ENCODE measurements at places on chromosomes 2 and 18.

GRCh38 chr2:150476809-150477302 is 10.6 kb downstream of the RND3 start:
- no peak for DNase-seq

- no peak for DNase-seq
Observed at GRCh38 chr2:134206573-134206972, 47.3 kb upstream of the MGAT5 start.

- DNase-seq: no peak
Observed at GRCh38 chr2:133705287-133705686, 137.0 kb upstream of the NCKAP5 start.

DNA sequence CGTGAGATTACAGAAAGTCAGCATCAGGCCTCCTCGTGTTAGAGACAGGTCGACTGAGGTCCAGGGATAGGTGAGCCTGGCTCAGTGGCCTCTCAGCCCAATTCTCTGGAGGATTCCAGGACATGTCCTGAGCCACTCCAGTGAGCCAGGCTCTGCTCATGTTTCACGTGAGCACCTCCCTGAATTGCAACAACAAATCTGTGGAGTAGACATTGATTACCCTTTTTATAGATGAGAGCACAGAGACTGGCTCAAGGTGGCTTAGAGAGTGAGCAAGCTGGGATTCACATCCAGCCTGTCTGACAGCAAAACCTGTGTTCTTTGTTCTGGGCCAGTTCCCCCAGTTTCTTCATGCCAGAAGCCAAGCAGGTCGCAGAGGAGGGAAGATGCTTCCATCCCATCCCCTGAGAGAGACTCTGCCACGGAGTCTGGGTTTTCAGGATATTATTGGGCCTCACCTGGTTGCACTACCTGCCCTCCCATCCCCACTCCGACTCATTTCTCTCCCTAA is 46.4 kb downstream of the HS1BP3 start:
- DNase-seq: no peak

DNA sequence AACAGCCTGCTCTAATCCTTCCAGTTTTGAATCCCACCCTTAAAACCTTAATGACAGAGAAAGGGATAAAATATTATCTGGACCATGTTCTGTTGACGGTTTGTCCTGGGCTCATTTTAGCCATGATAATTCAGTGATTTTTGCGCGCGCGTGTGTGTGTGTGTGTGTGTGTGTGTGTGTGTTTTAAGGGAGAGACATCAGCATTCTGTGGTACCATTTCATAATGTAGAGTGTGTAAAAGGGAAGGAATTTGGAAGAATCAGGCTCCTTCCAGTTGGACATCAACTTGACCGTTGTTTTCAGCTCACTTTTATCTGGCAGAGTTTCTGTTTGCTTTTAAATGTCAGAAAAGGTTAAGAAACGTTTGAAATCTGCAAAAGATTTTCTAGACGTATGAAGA is 535.5 kb downstream of the TNS1 start:
- no peak for DNase-seq

DNA sequence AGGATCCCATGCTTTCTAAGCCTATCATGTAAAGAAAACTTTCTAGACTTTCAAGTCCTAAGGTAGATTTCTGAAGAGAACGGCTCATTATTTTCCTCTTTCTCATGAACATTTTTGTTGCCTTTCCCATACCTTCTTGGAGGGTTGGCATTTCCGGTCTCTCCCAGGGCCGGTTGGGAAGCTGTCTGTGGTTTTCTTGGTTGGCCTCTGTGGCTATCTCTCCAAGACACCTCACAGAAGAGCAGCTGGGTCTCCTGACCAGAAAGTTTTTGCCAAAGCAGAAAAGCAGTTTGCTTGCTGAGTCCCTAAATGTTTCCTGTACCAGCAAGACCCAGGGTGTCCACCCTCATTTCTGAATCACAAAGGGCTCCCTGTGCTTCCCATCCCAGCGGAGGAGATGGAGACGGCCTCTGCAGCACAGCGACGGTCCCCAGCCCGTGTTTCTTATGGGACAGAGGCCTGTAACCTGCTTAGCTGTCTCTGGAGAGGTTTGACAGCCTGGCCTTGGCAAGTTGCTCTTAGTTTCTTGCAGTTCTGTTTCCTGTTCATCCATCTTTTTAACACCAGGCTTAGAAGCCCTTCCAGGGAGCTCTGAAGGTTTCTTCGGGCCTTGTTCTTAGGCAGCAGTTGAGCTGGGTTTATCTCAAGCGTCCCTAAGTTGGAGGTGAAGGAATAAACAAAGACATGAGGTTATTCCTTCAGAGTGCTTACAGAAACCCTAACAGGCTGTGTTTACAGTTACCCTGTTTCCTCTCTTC is 39.8 kb downstream of the GREB1 start:
- DNase-seq: no peak

- DNase-seq: peak; percentile 28
Observed at GRCh38 chr2:237154082-237154638, 68.5 kb downstream of the COPS8 start.

- DNase-seq: no peak
Observed at GRCh38 chr2:32264422-32265105, at the start of gene NLRC4. NLRC4 (minus strand) TSS chr2:32264886; CDS start chr2:32256775, 8,111 bp downstream.

DNA sequence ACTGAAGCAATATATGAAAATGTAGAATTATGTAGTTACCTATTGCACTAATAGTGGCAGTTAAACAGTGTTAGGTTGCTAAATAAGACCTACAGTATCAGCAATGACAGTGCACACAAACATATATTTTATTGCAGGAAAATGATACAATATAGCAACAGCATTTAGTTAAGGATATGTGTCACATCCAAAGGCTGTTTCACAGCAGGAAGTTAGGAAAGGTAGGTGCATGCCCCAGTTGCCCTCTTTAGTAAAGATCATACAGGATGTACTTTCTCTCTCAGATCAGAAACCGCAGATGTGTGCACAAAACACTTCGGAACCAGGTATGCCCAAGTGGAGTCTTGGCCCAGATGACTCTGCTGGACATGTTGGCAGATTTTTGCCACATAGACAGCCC is 444.1 kb downstream of the XIRP2 start:
- no peak for DNase-seq

GRCh38 chr2:222572264-222572721 is 83.6 kb downstream of the FARSB start:
- no peak for DNase-seq

GRCh38 chr2:224039770-224040440 is 819 bp upstream of the SERPINE2 start:
- DNase-seq: no peak

- no peak for DNase-seq
Observed at GRCh38 chr2:129252781-129253460, 726.5 kb upstream of the RAB6C start.

DNA sequence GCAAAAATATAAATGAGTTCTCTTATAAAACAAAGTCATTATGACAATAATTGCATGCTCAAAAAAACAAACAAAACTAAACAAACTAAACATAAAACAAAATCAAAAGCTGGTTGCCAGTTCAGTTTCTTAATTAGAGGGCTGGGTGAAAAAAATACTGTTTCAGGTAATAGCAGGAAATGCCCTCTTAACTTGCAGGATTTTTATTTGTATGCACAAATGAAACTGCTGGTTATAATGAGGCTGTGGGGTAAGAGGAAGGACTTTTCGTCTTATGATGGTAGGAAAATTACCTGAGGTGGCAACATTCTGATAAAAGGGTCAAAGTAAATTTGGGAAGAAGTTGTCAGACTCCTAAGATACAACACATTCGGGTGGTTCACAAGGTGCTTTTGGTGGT is 21.5 kb upstream of the CDKL4 start:
- DNase-seq: no peak

DNA sequence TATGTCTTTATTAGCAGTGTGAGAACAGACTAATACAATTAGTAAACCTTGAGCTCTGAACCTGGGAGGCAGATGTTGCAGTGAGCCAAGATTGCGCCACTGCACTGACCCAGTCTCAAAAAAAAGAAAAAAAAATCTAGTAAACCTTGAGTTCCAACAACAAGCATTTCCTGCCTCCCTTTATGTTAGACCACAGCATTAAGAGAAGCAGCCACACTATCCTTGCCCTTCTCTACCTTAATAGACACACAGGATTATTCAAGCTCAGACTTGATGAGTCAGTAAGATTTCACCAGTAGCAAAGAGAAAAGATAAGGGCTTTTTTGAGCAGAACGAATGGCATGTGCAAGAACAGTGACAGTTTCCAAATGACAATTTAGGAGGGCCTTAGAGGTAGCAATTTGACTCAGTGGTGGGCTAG is 18.0 kb upstream of the GLS start:
- DNase-seq: no peak

- DNase-seq: no peak
Observed at GRCh38 chr2:20381457-20381856, 30.8 kb upstream of the PUM2 start.

DNA sequence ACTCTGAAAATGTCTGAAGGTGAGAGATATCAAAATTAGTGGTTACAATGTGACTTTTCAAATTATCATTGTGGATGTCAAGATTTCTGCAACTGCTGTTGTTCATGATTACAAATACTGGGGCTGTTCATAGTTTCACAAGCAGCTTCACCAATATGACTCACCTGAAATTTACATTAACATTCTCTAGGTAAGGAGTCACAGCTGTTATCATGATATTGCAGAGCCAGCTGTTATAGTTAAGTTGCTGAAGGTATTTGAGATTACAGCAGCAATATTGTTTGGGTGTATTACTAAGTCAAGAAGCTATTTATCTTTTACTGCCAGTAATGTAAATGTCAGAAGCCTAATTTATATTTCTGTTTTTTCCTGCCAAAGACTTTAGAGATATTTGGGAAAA is 140.0 kb downstream of the MC4R start:
- no peak for DNase-seq

GRCh38 chr2:223558970-223559369 is 43.2 kb downstream of the SCG2 start:
- no peak for DNase-seq

DNA sequence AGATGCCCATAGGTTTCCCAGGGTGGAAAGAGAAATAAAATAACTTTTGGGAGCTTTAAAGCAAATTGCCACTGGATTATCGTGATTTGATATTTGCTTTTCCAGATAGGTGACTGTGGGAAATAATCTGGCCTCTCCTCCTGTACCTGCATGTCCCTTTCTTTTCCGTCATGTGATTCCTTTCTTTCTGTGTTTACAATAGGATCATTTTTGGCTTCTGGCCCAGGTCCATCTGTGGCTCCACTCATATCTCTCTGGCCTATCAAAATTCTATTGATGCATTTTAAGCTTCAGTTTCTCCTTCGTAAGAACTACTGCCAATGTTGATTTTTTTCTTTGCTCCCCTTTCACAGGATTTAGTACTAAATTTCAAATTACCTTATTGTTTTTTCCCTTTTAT is 153.6 kb downstream of the CCDC85A start:
- DNase-seq: no peak

- peak; percentile 17 for DNase-seq
Observed at GRCh38 chr2:86518481-86518880, 44.8 kb downstream of the CHMP3 start.

All from activated CD4-positive, alpha-beta T cell treated with anti-CD3 and anti-CD28 coated beads for 1 hour (primary cell).